ENCODE measurements at places on chromosomes 1 and 21. TPM values are rescaled to one million over a fixed set of nuclear protein-coding genes. Genes with fewer than 3 reads are reported as not detected.

Gene NPHS2
- total RNA-seq: 1.2 TPM

Gene APOBEC4
- not detected for total RNA-seq

Gene BOLA1
- total RNA-seq: 14.3 TPM

Gene LEPR
- 13.8 TPM for total RNA-seq

Gene FMO2
- 22.3 TPM for total RNA-seq

Gene RNU1-2
- 8,605 TPM for total RNA-seq

Gene ST6GALNAC3
- 15.8 TPM for total RNA-seq

DNA sequence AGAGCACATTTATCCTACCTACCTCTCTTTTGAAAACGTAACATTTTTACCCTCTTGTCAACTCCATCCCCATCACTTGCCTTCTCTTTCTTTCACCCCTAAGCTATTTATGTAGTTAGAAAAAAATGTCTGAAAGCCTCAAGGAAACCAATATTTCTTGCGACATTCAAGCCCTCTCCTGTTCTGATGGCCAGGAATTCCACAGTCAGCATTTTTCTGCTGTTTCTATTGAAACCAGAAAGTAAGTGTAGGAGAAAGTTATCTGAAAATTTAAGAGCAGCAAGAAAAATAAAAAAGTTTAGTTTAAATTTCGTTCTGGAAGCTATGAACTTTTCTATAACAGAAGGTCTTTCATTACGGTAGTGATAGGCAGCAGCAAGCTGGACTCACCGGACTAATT, 247.6 kb upstream of the PBX1 start:
- H3K4me1 ChIP-seq: no peaks in the 10 kb centered on the region
- H3K36me3 ChIP-seq: no peaks in the 10 kb centered on the region
- H3K27me3 ChIP-seq: no peaks in the 10 kb centered on the region
- no peak overlapping the region for H3K4me3 ChIP-seq
- H3K27ac ChIP-seq: no peak overlapping the region
- DNase-seq: no peak

GRCh38 chr1:11280719-11281376, 7.8 kb downstream of the UBIAD1 start:
- no peaks in the 10 kb centered on the region for H3K27me3 ChIP-seq
- no peak overlapping the region for H3K27ac ChIP-seq
- no peak overlapping the region for H3K4me3 ChIP-seq
- H3K4me1 ChIP-seq: no peaks in the 10 kb centered on the region
- DNase-seq: no peak
- peaks cover 3% of the 10 kb centered on the region for H3K36me3 ChIP-seq

DNA sequence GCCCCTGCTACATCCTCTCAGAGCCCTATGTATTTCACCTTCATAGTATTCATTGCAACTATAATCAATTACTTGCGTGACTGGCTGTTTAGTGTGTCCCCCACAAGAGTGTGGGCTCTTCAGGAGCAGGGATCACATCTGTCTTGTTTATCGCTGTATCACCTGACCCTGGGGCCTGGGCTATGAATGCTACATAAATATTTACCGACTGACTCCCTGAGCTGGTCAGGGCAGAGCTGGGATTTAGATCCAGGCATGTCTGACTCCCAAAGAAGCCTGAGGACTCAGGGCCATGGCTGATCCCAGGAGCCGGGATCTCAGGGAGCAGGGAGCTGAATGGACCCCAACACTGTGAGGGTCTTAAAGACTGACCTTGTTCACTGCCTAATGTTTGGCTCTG, 49.7 kb downstream of the AHDC1 start:
- no peaks in the 10 kb centered on the region for H3K36me3 ChIP-seq
- no peaks in the 10 kb centered on the region for H3K27me3 ChIP-seq
- H3K4me1 ChIP-seq: peaks cover 23% of the 10 kb centered on the region
- H3K27ac ChIP-seq: no peak overlapping the region
- no peak overlapping the region for H3K4me3 ChIP-seq

DNA sequence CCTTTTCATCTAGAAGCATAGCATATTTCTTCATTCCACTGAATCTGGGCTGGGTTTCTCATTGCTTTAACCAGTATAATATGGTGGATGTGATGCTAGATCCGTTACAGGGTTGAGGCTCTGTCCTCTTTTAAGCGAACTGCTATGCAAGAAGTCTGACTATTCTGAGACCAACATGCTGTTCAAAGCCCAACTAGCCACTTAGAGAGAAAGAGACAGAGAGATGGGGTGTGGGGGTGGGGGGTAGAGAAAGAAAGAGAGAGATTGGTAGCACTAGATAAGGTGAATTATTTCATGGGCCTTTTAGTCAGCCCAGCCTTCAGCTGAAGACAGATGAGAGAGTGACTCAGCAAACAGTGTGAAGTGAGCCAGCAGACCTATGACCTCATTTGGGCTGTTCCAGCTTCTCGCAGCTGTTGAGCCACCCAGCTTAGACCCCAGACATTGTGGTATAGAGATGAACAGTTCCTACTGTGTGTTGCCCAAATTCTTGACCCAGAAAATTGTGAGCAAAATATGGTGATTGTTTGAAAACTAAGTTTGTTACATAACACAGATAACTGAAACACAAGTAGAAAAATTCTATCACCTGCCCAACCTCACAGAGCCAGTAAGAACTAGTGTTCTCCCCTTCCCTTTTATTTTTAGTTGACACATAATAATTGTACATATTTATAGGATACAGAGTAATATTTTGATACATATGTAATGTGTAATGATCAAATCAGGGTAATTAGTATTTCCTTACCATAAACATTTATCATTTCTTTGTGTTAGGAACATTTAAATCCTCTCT, 40.7 kb upstream of the PRKACB start:
- H3K4me1 ChIP-seq: peaks cover 3% of the 10 kb centered on the region
- no peak overlapping the region for H3K4me3 ChIP-seq
- no peak for DNase-seq
- no peak overlapping the region for H3K27ac ChIP-seq

- no peak for DNase-seq
- H3K36me3 ChIP-seq: no peaks in the 10 kb centered on the region
- H3K27ac ChIP-seq: no peak overlapping the region
- H3K27me3 ChIP-seq: no peaks in the 10 kb centered on the region
- H3K4me3 ChIP-seq: no peak overlapping the region
- H3K4me1 ChIP-seq: no peaks in the 10 kb centered on the region
Measured at GRCh38 chr1:3467096-3468036, 12.9 kb downstream of the ARHGEF16 start.

- peaks cover 25% of the 10 kb centered on the region for H3K36me3 ChIP-seq
- H3K27ac ChIP-seq: no peak overlapping the region
- no peaks in the 10 kb centered on the region for H3K27me3 ChIP-seq
Measured at GRCh38 chr1:23845163-23845562, 19.9 kb upstream of the HMGCL start.

DNA sequence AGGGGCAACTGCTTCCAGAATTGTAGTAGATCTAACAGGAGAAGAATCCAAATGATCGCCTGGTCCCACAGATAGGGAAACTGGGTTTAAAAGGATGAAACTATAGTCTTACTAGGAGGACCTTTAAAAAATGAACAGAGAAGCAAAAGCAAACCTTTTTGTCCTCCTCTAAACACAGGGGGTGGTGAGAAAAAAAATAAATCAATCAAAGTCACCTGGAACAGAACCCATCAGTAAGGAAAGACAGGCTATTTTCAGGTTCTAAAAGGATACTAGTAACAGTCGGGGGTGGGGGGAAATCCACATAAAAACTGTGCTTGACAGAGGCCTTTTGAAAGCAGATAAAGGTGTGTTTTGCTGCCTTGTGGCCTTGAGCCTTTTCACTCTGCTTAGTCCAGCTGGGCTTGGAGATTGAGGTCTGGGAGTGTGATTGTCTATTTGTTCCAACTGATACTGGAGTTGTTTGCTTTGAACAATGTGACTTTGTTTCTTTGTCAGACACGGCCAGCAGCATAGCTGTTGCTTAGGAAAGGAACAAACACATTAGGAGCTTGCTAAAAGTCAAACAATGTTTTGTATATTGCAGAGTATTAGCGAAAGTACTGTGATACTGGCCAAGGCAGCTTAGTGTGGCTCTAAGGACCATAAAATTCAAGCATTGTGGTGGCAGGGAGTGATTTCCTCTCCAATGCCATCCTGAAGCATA, 141.1 kb upstream of the IRF2BP2 start:
- no peak overlapping the region for H3K27ac ChIP-seq
- H3K36me3 ChIP-seq: no peaks in the 10 kb centered on the region
- no peaks in the 10 kb centered on the region for H3K27me3 ChIP-seq
- H3K4me3 ChIP-seq: no peak overlapping the region
- DNase-seq: no peak

DNA sequence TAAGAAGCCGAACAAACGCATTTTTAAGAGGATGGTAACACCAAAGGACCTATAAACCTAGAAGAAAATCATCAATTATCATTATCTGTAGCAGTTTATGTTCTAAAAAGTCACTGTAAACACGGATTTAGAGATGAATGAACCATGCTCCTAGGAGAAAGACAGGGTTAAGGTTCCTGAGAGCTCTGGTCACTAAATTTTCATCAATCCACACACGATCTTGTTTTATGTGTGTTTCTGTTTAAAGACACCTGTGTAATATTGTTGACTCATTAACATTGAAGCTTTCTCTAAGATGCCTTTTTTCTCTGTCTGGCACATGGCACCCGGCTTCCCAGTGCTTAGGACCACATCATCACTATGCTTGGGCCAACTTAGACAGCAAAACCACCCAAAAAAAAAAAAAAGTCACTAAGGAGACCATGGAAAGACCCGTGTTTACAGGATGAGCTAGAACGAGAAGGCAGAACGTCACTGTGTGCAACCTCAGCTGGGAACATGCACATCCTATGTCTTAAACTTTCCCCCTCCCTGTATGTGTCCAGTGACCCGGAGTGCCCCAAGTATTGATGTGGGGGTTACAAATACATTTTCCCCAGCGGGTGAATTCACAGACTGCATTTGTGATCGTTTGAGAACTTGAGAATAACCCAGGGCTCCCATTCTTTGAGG, 55.8 kb upstream of the PDE9A start:
- H3K27me3 ChIP-seq: no peaks in the 10 kb centered on the region
- H3K27ac ChIP-seq: no peak overlapping the region
- DNase-seq: peak; percentile 15
- H3K4me1 ChIP-seq: no peaks in the 10 kb centered on the region
- H3K36me3 ChIP-seq: peaks cover 4% of the 10 kb centered on the region
- H3K4me3 ChIP-seq: no peak overlapping the region

- no peak overlapping the region for H3K27ac ChIP-seq
- H3K27me3 ChIP-seq: no peaks in the 10 kb centered on the region
- no peak overlapping the region for H3K4me3 ChIP-seq
Measured at GRCh38 chr1:220233927-220234326, 38.3 kb downstream of the RAB3GAP2 start.

- H3K27me3 ChIP-seq: no peaks in the 10 kb centered on the region
- no peaks in the 10 kb centered on the region for H3K36me3 ChIP-seq
- H3K4me1 ChIP-seq: peaks cover 5% of the 10 kb centered on the region
- no peak for DNase-seq
- no peak overlapping the region for H3K4me3 ChIP-seq
Measured at GRCh38 chr21:45125357-45125756, 51.0 kb downstream of the ADARB1 start.

DNA sequence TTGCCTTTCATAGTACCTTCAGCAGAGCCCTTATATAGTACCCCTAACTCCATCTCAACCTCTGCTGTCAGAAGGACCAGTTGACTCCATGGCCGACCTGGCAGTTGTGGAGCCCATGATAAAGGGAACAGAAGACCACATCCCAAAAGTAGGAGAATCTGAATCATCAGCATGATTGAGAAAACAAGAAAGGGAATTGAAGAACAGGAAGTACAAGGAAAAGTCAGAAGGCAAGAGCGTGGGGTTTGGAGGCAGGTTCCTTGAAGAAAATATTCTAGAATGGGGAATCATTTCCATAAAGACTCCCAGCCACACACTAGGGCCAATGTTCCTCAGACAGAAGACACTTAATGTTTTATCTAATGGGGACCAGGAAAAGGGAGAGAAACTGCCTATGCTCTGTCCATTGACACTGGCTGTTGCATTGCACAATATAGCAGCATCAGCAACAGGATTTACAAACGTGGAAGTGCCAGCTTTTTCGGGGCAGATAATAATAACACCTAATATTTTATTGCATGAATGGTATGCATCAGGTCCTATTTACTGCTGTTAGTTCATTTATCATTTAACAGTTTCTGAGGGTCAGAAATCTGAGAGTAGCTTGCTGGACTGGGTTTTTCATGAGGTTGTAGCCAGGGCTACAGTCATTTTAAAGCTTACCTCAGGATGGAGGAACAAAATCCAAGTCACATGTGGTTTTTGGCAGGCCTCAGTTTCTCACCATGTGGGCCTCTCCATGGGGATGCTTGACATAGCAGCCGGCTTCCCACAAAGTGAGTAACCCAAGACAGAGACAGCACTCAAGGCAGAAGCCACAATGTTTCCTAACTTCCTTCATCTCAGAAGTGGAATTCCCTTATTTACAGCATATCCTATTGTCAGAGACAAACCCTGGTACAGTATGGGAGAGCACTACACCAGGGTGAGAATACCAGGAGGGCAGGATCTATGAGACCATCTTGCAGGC, 483.4 kb downstream of the PLPP3 start:
- no peaks in the 10 kb centered on the region for H3K4me1 ChIP-seq
- H3K36me3 ChIP-seq: no peaks in the 10 kb centered on the region
- H3K27ac ChIP-seq: no peak overlapping the region
- H3K27me3 ChIP-seq: no peaks in the 10 kb centered on the region
- no peak for DNase-seq
- no peak overlapping the region for H3K4me3 ChIP-seq

- no peaks in the 10 kb centered on the region for H3K27me3 ChIP-seq
- DNase-seq: peak; percentile 54
- H3K27ac ChIP-seq: no peak overlapping the region
- H3K36me3 ChIP-seq: no peaks in the 10 kb centered on the region
- no peaks in the 10 kb centered on the region for H3K4me1 ChIP-seq
Measured at GRCh38 chr1:28905921-28906666, 8.3 kb upstream of the EPB41 start.

All from kidney (tissue), 22 donors.